ENCODE measurements at places on chromosomes 1 and 21. TPM values are rescaled to one million over a fixed set of nuclear protein-coding genes. Genes with fewer than 3 reads are reported as not detected.

Gene CRABP2
- 8.8 TPM for total RNA-seq

Gene GFI1
- not detected for total RNA-seq

Gene PKLR
- 0.23 TPM for total RNA-seq

Gene GJA8
- not detected for total RNA-seq

Gene HCRTR1
- total RNA-seq = 2.5 TPM

Gene SPOCD1
- 0.23 TPM for total RNA-seq

Gene CORT
- 6.7 TPM for total RNA-seq

Gene LCE1A
- total RNA-seq = not detected

Gene AMY1A
- total RNA-seq = not detected

Gene OR2T29
- total RNA-seq = 0.23 TPM

Gene TNN
- total RNA-seq = 0.69 TPM

Gene TAL1
- total RNA-seq = 5.8 TPM

Gene TIAM1
- 41.8 TPM for total RNA-seq

Gene SLC1A7
- total RNA-seq = not detected

Gene ACTL8
- total RNA-seq = 0.23 TPM

Gene POU3F1
- total RNA-seq = 1.6 TPM

Gene NFASC
- total RNA-seq = 46.4 TPM

Gene MEF2D
- total RNA-seq = 7.6 TPM

Gene SPATA46
- not detected for total RNA-seq

Gene VANGL1
- total RNA-seq = 9.0 TPM

Measured in diencephalon (tissue), 1 donor.